ENCODE measurements at places on chromosomes 5 and 9.

DNA sequence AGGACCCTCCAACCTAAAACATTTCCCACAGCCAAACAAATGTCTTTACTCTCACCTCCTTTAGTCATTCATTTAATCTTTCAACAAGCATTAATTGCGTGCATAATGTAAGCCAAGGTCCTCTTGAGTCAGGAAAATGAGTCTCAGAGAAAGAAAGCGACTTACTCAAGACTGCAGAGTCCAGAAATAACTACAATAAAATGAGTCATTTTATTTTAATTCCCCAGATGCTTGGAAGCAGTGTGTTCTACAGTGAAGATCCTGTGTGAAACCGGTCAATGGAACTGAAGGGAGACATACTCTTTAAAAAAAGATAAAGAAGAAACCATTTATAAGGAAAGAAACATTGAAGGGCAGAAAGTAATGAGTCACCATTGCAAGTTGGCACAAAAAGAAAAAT lies 513.7 kb downstream of the CDK5RAP2 start:
- no peaks in the 10 kb centered on the region for H3K27me3 ChIP-seq
- H3K27ac ChIP-seq, result no peak overlapping the region
- DNase-seq, result no peak
- H3K36me3 ChIP-seq, result no peaks in the 10 kb centered on the region

GRCh38 chr5:43422143-43422542 lies 10.0 kb upstream of the CCL28 start:
- H3K27me3 ChIP-seq, result no peaks in the 10 kb centered on the region
- no peak overlapping the region for H3K27ac ChIP-seq
- H3K4me3 ChIP-seq, result no peak overlapping the region
- no peaks in the 10 kb centered on the region for H3K36me3 ChIP-seq

DNA sequence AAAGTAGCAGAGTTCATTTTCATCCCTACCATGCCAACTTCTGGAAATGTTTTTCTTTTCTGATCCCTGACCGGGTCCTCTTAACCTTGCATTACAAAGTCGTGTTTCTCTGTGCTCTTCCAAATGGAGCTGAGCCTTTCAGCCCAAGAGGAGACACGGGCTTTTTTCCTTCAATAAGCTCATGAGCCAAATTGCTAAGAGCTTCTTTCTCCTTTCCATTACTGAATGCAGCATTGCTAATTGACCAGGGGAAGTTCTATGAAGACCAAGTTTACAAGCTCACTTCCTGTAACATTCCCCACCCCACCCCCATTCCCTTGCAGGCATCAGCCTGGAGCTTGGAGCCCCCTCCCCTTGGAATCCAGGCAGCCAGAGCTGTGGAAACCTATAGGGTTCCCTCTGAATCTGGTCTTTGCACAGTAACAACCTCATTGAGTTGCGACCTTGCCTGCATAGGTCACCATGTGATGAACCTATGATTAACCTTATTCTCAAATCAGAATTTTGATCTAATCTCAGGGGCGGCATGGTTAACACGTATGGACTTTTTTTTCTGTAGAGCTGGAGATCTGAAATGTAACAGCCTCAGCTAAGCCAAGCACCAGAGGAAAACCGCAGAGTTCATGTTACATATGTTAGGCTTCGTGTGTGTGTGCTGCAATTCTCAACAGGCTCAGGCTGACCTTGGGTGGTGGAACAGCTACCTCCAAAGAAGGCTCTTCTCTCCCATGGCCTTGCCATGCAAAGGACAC lies 395.7 kb upstream of the ZNF462 start:
- H3K36me3 ChIP-seq, result no peaks in the 10 kb centered on the region
- DNase-seq, result no peak
- no peak overlapping the region for H3K27ac ChIP-seq
- no peaks in the 10 kb centered on the region for H3K4me1 ChIP-seq

GRCh38 chr9:12416716-12417115 lies 276.5 kb upstream of the TYRP1 start:
- no peak overlapping the region for H3K27ac ChIP-seq
- no peaks in the 10 kb centered on the region for H3K27me3 ChIP-seq
- no peak for DNase-seq
- no peaks in the 10 kb centered on the region for H3K36me3 ChIP-seq

GRCh38 chr5:116084287-116084691 lies 536 bp upstream of the COMMD10 start:
- peak overlapping the region; percentile 84 for H3K4me3 ChIP-seq
- H3K36me3 ChIP-seq, result no peaks in the 10 kb centered on the region

- H3K36me3 ChIP-seq, result no peaks in the 10 kb centered on the region
- no peaks in the 10 kb centered on the region for H3K4me1 ChIP-seq
- H3K27me3 ChIP-seq, result no peaks in the 10 kb centered on the region
- no peak overlapping the region for H3K27ac ChIP-seq
- DNase-seq, result no peak
These were observed 303.0 kb downstream of the FBXL17 start for GRCh38 chr5:108078882-108079281.

DNA sequence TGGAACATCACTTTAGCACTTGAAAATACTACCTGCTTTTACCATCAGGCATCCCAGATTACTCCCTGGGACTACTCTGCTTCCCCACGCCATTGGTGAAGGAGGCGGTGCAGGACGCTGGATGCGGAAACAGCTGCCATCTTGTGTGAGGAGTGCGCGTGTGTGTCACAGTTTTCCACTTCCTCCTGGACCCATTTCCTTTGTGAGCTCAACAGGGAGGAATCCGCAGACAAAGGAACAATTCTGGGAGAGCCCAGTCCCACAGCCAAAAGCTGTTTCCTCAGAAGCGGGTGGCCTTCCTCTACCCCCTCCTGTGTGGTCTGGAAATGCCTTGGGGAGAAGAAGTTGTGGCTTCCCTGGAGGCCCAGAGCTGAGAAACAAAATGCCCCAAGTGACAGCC lies 16.8 kb downstream of the AFAP1L1 start:
- DNase-seq, result no peak
- H3K27ac ChIP-seq, result no peak overlapping the region
- H3K4me1 ChIP-seq, result peaks cover 10% of the 10 kb centered on the region
- H3K36me3 ChIP-seq, result no peaks in the 10 kb centered on the region
- no peak overlapping the region for H3K4me3 ChIP-seq

- H3K4me3 ChIP-seq, result no peak overlapping the region
- peak; percentile 95 for DNase-seq
- H3K27me3 ChIP-seq, result no peaks in the 10 kb centered on the region
- no peaks in the 10 kb centered on the region for H3K36me3 ChIP-seq
- H3K27ac ChIP-seq, result no peak overlapping the region
These were observed 123.9 kb upstream of the HAPLN1 start for GRCh38 chr5:83844449-83845068.

DNA sequence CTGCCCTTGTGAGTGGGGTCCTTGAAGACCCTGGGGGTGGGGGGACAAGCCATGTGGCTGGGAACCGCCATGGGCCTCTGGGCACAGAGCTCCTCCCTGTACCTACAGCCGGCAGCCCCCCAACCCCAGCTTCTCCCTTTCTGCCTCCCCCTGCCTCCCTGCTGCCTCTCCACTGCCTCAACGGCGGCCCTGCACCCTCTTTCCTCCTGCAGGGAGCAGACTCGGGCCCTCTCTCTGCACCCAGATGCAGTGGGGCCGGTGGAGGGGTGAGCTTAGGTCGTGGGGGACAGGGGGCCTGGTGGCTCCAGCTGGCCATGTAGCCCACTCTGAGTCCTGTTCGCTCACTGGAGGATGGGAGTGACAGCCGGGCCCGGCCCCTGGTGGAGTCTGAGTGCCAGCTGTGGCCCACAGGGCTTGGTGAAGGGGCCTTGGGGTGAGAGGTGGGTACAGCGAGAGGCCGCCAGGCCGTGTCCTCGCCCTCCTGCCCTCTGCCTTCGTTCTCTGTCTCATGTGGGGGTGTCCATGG lies 139.3 kb upstream of the COL5A1 start:
- no peak for DNase-seq
- peaks cover 6% of the 10 kb centered on the region for H3K27me3 ChIP-seq
- no peaks in the 10 kb centered on the region for H3K36me3 ChIP-seq
- H3K4me1 ChIP-seq, result peaks cover 12% of the 10 kb centered on the region
- H3K4me3 ChIP-seq, result no peak overlapping the region
- H3K27ac ChIP-seq, result peak overlapping the region; percentile 65

DNA sequence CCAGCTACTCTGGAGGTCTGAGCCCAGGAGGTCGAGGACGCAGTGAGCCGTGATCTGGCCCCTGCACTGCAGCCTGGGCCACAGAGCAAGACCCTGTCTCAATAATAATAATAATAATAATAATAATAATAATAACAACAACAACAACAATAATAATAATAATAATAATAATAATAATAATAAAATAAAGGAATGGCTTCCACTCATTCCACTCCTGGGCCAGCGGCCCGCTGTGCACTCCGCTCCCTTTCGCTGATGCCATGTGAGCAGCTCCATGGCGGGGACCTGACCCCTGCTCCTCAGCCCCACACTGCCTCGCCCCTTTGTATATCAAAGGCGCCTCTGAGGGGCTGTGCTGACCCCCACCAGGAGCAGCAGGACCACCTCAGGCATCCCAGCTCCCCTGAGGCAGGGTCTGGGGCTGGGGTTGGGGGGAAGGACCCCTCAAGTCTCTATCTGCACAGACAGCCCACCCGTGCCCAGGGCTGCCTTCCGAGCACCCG lies 20.0 kb downstream of the GBGT1 start:
- no peaks in the 10 kb centered on the region for H3K27me3 ChIP-seq
- DNase-seq, result no peak
- no peak overlapping the region for H3K27ac ChIP-seq
- H3K4me3 ChIP-seq, result no peak overlapping the region
- peaks cover 11% of the 10 kb centered on the region for H3K4me1 ChIP-seq

DNA sequence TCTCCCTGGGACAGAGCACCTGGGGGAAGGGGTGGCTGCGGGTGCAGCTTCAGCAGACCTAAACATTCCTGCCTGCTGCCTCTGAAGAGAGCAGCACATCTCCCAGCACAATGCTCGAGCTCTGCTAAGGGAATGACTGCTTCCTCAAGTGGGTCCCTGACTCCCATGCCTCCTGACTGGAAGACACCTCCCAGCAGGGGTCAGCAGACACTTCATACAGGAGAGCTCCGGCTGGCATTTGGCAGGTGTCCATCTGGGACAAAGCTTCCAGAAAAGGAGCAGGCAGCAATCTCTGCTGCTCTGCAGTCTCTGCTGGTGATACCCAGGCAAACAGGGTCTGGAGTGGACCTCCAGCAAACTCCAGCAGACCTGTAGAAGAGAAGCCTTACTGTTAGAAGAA lies 77.2 kb downstream of the SLCO6A1 start:
- H3K36me3 ChIP-seq, result no peaks in the 10 kb centered on the region
- no peaks in the 10 kb centered on the region for H3K4me1 ChIP-seq
- no peaks in the 10 kb centered on the region for H3K27me3 ChIP-seq
- no peak for DNase-seq
- H3K27ac ChIP-seq, result no peak overlapping the region

DNA sequence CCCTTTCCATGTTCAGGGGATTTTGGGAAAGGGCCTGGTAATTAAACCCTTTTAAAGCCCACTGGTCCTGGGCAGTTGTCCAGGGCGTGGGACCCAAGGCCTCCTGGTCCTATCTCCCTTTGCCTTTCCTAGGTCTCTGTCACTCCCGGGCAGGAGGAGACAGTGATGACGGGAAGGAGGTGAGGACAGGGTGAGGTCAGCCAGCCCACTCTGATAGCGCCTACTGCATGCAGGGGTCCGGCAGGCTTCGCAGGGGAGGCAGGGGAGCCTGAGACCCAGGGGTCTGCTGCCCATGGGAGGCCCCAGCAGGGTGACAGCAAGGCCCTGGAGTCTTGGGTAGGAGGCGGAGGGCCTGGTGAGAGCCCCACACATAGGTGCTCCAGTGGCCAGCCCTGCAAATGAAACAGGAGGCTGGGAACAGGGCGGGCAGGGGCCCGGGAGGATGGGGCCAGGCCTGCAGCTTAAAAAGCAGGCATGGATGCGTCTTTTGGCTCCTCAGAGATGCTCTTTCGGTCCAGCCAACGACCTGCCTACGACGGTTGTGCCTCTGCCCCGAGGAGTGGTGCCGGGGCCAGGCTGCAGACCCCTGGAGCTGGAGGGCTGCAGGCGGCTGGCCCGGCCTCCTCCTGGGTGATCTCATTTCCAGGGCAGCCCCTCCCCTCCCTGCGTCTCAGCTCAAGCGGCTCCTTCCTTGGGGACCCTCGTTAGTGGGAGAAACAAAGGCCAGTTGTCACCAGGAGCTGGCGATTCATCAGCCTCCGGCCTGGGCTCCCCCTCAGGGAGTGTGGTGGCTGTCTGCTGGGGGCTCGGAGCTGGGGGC lies 6.7 kb upstream of the RXRA start:
- H3K36me3 ChIP-seq, result no peaks in the 10 kb centered on the region
- H3K4me3 ChIP-seq, result no peak overlapping the region
- peaks cover 9% of the 10 kb centered on the region for H3K4me1 ChIP-seq

DNA sequence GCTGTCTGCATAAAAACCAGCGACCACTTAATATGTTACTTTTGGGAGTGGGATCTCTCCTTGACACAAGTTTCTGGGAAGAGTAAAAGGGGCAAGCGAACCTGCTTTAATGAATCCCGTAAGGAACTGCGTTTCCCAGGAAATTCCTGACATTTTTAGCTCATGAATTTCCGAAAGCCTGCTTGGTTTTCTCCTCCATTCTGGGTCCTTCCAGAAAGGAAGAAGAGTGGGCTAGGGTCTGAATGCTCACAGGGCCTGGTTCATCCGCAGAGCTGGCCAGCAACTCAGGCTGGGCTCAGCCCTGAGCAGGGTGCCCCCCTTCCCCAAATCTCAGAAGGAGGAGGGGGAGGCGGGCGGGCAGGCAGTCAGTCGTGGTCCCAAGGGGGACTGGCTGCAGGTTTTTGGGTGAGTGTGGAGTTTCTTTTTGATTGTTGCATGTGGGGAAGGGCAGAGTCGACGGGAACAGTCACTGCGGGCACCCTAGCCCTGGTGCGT lies 1.2 kb upstream of the PURA start:
- H3K4me3 ChIP-seq, result peak overlapping the region; percentile 76
- peak; percentile 47 for DNase-seq
- H3K27me3 ChIP-seq, result no peaks in the 10 kb centered on the region

DNA sequence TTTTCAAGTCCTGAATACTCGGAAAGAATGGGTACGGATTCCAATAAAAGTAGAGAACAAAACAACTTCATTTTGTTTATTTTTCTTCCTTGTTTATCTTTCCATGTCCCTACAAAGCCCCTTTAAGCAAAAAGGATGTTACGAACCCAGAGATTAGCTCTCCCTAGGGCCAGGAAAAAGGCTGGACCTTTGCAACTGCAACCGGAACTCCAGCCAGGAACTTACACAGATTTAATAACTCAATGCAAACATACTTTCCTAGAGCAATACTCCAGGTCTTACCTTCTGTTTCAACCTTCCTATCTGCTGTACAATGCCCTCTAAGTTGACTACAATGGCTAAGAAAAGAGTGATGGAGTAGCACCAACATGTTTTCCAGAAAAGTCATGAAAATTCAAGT lies 7.0 kb downstream of the DENND1A start:
- no peak for DNase-seq
- no peak overlapping the region for H3K4me3 ChIP-seq
- no peaks in the 10 kb centered on the region for H3K27me3 ChIP-seq
- peaks cover 2% of the 10 kb centered on the region for H3K4me1 ChIP-seq
- H3K36me3 ChIP-seq, result no peaks in the 10 kb centered on the region
- H3K27ac ChIP-seq, result no peak overlapping the region

DNA sequence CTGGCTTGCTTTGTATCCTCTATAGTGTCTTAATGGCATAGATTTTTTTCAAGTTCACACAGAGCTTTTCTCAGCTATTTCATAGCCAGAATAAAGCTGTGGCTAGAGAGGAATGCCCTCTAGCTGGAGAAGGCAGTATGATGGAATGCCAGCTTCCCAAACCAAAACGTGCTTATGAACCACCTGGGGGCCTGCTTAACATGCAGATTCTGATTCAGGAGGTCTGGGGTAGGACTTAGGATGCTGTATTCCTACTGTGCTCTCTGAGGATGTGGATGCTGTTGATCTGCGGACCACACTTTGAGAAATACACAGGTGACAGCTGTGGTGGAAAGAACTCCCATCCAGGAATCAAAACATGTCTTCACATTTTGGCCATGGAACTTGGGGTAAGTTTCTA lies 49.9 kb upstream of the DPYSL3 start:
- H3K27me3 ChIP-seq, result peaks cover 2% of the 10 kb centered on the region
- no peak overlapping the region for H3K4me3 ChIP-seq
- peaks cover 2% of the 10 kb centered on the region for H3K4me1 ChIP-seq
- H3K27ac ChIP-seq, result no peak overlapping the region
- DNase-seq, result peak; percentile 63
